ENCODE measurements at places on chromosomes 7 and 10. TPM values are rescaled to one million over a fixed set of nuclear protein-coding genes. Genes with fewer than 3 reads are reported as not detected.

- DNase-seq, result no peak
These were observed 4.4 kb upstream of the FKBP9 start for GRCh38 chr7:32952876-32953275.

DNA sequence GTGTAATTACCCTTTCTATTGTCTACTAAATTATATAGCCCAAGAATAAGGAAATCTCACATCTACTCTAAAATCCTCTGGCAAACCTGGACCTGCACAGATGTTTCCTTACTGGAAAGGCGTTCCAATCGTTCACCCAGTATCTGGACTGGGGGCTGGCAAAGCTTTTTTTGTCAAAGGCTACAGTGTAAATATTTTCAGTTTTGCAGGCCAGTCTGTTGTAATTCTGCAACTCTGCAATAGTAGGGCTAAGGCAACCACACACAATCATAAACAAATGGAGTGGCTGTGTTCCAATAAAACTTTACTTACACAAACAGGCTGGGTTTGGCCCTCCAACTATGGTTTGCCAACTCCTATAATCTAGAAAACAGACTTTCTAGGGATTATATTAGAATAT lies 56.2 kb downstream of the GLI3 start:
- DNase-seq, result no peak

DNA sequence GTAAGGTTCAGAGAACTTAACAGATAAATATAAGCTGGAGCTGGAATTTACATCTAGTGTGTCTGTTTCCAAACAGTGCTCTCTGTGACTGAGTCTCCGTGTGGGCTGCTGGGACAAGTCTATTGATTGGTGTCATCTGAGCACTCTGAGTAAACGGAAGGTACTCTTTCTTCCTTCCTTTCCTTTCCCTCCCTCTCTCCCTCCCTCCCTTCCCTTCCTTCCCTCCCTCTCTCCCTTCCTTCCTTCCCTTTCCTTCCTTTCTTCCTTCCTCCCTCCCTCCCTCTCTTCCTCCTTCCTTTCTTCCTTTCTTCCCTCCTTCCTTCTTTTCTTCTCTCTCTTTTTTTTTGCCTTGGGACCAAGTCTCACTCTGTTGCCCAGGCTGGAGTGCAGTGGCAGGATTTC lies 61.8 kb downstream of the ANKRD61 start:
- no peak for DNase-seq

GRCh38 chr7:113548561-113548960 lies 370.2 kb downstream of the PPP1R3A start:
- no peak for DNase-seq

- no peak for DNase-seq
These were observed 83.5 kb upstream of the INSIG1 start for GRCh38 chr7:155213955-155214740.

DNA sequence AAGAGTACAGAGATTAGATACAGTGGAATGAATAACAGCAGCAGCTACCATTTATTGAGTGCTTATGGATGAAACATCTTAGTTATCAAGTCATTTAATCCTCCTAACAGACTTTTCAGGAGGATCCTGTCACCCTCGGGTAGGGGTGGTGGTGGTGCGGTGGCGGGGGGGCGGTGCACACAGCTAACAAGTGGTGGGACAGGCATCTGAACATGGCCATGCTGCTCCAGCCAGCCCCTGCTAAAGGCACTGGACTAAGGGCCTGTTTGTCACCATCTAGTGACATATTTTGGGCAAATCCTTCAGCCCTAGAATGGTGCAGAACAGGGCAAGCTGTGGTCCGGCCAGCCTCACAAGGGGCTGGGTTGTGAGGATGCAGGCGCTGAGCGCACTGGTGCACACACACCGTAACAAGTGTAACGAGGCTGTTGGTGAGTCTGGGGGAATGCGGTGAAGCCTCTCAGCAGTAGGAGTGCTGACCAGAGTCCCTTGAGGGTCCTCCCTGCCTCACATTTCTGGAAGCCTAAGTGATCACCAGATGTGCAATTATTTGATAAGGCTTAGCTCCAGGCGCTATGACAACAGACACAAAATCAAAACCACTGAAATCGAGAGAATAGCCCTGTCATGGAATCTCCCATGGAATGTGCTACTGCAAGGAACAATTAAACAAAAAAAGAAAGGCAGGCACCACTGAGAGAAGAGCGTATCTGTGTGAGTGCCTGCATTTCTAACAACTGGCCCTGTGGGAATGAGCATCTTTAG lies 102.2 kb downstream of the RNF216 start:
- no peak for DNase-seq

GRCh38 chr10:15155978-15156656 lies 12.4 kb downstream of the NMT2 start:
- DNase-seq, result no peak

DNA sequence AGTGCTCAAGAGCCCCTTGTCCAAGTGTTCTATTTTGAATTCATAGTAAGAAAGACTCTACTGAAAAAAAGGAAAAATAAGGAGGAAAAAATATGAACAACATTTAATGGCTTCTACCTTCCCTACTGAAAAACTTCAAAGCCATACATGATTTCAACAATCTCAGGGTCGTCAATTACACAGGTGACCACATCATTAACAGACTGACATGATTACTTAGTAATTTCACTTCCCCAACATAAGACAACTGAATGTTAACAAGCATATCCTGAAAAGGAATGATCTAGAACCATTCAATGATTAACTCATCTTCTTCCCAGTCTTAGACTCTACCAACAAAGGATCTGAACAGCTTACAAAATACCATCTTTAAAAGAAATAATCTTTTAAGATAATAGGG lies 34.8 kb downstream of the MEOX2 start:
- no peak for DNase-seq

DNA sequence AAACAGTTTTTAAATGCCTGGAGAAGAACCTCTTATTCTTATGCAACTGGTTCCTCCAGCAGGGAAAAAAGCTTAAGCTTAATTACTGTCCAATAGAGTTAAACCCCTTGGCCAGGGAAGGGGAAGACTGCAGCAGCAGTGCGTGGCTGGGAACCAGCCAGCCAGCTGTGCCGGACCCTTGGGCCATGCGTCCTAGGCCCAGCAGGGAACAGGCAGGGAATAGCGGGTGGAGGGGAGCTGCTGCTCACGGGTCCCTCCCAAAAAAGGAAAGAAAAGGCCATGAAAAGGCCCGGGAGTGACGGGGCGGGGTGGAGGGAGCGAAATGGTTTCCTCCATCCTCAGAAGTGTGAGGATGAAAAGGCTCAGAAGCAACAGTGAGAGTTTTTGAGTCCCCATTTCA lies 35.2 kb upstream of the HECW1 start:
- DNase-seq, result no peak

Gene GIMAP5
- total RNA-seq, result 0.24 TPM

Gene CDK14
- total RNA-seq, result 14.1 TPM

Gene TUBAL3
- total RNA-seq, result 0.23 TPM
